ENCODE measurements at places on chromosomes 5 and 9.

GRCh38 chr5:171433352-171433698, 13.9 kb downstream of the FGF18 start:
- no peak for DNase-seq

GRCh38 chr9:715743-716400, 125.6 kb upstream of the DMRT1 start:
- DNase-seq = no peak

DNA sequence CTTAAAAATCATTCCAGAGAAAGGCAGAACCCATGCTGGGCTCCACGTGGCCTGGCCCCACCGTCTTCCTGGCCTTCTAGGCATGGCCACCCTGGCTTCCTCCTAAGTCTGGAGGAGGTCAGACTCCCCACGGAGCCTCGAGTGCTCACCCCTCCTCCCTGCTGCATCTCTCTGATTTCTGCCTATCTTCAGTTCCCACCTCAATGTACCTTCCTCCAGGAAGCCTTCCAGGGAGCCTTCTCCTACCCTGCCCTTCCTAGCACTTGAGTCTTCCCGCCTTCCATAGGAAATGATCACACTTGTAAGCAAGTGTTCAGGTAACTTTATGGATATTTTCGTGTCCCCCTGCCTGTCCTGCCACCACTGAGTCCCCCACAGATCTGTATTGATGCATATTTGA, 92.0 kb downstream of the MVB12B start:
- DNase-seq = no peak

DNA sequence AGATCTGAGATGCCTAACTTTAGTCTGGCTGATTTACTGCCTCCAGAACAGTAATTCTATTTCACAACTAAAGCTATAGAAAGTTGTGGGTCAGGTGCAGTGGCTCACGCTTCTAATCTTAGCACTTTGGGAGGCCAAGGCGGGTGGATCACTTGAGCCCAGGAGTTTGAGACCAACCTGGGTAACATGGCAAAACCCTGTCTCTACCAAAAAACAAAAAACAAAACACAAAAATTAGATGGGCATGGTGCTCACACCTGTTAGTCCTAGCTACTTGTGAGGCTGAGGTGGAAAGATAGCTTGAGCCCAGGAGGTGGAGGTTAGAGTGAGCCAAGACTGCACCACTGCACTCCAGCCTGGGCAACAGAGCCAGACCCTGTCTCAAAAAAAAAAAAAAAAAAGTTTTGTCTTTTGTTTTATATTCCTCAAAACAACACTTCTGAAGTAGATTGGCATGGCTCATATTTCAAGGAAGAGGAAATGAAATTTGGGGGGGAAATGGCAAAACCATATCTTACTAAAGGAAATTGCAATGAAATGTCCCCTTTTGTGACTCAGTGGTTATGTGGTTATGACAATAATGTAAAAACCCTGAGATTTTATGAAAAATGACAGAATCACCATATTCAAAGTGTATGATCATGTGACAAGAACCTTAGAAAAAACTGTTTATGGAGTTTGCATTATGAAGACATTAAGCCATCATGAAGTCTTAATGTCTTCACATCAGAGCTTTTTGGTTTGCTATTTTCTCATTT, 16.2 kb downstream of the FNBP1 start:
- no peak for DNase-seq

- no peak for DNase-seq
These were observed 13.1 kb downstream of the SPRY4 start for GRCh38 chr5:142311725-142312124.

DNA sequence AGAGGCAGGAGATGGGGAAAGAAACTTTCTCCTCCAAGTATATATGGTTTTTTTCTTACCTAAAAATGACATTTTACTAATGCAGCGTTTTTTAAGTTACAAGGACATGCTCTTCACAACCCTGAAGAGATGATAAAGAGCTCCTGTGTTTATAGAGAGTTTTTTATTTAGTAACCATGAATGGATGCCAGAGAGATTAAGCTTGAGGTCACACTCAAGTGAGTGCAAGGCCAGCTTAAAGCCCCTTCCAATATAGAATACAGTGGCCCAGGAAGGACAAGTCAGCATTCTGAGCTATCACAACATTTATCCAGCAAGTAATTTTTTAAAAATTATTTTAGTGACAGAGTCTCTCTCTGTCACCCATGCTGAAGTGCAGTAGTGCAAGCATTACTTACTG, 6.7 kb upstream of the HAVCR2 start:
- no peak for DNase-seq

All from HL-60 (cell line).